T-helper 17 cell (primary cell): ENCODE measurements at places on chromosomes 13 and 19. TPM values are rescaled to one million over a fixed set of nuclear protein-coding genes. Genes with fewer than 3 reads are reported as not detected.

GRCh38 chr13:59111751-59112171 is 1052.0 kb downstream of the DIAPH3 start:
- DNase-seq, result no peak
- H3K36me3 ChIP-seq, result no peaks in the 10 kb centered on the region
- H3K4me1 ChIP-seq, result no peaks in the 10 kb centered on the region
- no peak overlapping the region for H3K27ac ChIP-seq
- no peaks in the 10 kb centered on the region for H3K27me3 ChIP-seq

GRCh38 chr19:53785196-53785889 is 38.8 kb downstream of the NLRP12 start:
- no peak for DNase-seq
- peaks cover 11% of the 10 kb centered on the region for H3K27me3 ChIP-seq
- no peaks in the 10 kb centered on the region for H3K4me1 ChIP-seq
- H3K36me3 ChIP-seq, result no peaks in the 10 kb centered on the region
- no peak overlapping the region for H3K27ac ChIP-seq

- H3K27me3 ChIP-seq, result no peaks in the 10 kb centered on the region
- H3K27ac ChIP-seq, result peak overlapping the region; percentile 99
- peak overlapping the region; percentile 97 for H3K4me3 ChIP-seq
Measured at GRCh38 chr19:511101-511851, 4.0 kb downstream of the TPGS1 start.

Gene SIX5
- 0.42 TPM for total RNA-seq

DNA sequence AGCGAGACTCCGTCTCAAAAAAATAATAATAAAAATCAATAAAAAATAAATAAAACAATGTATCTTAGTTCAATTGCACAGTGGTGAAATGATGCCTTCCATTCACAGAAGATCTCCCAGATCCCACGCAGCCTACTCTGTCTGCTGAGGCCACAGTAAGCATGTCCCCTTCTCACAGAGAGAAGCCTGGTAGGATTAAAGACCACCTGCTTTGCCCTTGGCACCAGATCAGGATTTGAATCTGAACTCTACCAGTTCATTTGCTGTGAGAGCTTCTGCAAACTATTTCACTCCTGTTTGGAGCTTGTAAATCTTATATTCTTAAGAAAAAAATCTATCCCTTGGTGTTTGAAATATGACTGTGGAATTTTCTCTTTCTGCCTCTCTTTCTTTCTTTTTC is 2.2 kb upstream of the SLC7A1 start:
- peaks cover 18% of the 10 kb centered on the region for H3K4me1 ChIP-seq
- no peak overlapping the region for H3K27ac ChIP-seq
- peaks cover 2% of the 10 kb centered on the region for H3K36me3 ChIP-seq
- no peak for DNase-seq
- H3K4me3 ChIP-seq, result no peak overlapping the region
- H3K27me3 ChIP-seq, result peaks cover 24% of the 10 kb centered on the region

DNA sequence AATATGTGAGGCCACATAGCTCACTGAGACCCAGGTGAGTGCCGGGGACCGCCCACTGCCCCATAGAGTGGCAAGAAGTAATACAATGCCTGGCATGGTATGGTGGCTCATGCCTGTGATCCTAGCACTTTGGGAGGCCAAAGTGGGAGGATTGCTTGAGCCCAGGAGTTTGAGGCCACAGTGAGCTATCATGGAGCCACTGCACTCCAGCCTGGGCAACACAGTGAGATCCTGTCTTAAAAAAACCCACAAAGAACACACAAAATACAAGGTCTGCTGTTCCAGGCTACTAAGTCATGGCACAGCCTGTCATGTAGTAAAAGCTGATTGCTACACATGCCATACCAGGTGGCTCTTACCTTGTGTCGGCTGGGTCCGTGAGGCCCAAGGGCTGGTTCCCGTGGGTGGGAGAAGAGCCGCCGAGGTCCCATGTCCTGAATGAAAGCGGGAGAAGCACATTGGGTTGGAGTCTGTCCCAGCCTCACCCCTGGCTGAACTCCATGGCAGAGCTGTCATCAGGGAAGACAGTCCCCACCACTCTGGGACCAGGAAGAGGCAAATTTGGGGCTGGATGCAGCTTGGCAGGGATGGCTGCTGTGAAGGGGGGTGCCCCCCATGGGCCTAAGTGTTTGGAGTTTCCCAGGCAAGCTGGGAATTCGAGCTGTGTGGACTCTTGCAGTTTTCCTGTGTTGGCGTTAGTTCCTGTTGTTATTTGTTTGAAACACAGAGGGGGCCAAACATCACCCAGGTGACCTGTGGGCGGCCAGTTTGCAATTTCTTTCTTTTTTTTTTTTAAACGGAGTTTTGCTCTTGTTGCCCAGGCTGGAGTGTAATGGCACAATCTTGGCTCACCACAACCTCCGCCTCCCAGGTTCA is 3.2 kb upstream of the FDX2 start:
- H3K4me3 ChIP-seq, result no peak overlapping the region
- peaks cover 20% of the 10 kb centered on the region for H3K4me1 ChIP-seq
- no peak overlapping the region for H3K27ac ChIP-seq
- H3K36me3 ChIP-seq, result peaks cover 8% of the 10 kb centered on the region
- no peak for DNase-seq

DNA sequence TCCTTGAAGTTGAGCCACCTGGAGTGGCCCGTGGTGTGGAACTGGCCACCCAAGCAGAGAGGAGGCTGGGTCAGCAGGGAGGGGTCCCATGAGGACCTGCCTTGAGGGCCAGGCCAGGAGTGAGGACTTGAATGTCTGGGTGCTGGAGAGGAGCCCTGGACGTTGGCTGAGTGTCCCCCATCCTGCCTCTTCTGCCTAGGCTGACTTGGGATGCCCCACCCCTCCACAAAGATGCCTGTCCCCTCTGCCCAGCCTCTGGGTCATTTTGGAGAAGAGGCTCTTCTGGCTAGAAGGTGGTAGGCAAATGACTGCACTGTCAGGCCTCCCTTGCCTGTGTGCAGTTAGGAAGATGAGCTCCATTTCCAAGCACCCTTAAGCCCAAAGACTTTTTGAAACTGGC is 1.7 kb downstream of the SSBP4 start:
- no peaks in the 10 kb centered on the region for H3K27me3 ChIP-seq
- H3K27ac ChIP-seq, result peak overlapping the region; percentile 94
- no peaks in the 10 kb centered on the region for H3K36me3 ChIP-seq
- H3K4me1 ChIP-seq, result peaks cover 69% of the 10 kb centered on the region
- H3K4me3 ChIP-seq, result peak overlapping the region; percentile 97

DNA sequence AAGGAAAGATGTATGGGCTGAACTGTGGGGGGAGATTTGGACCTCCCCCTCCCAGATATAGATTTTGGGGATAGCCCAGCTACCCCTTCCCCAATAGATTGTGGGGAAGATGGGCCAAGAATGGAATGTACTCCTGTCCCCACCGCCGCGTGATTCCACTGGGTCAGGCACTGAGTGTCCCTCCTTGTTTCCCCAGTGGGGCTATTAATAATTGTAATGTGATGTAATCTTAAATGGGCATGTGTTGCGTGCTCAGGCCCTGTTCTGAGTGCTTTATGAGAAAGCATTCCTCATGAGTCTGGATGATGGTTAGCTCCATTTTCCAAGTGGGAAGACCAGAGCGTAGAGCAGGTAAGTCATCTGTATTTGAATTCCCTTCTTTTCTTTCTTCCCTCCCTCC is 1.4 kb downstream of the PSMD8 start:
- H3K4me1 ChIP-seq, result peaks cover 21% of the 10 kb centered on the region
- H3K4me3 ChIP-seq, result peak overlapping the region; percentile 98
- peaks cover 12% of the 10 kb centered on the region for H3K36me3 ChIP-seq
- peaks cover under 1% of the 10 kb centered on the region for H3K27me3 ChIP-seq
- no peak for DNase-seq
- peak overlapping the region; percentile 100 for H3K27ac ChIP-seq

- peaks cover 13% of the 10 kb centered on the region for H3K36me3 ChIP-seq
- no peak for DNase-seq
- no peaks in the 10 kb centered on the region for H3K27me3 ChIP-seq
- peaks cover 14% of the 10 kb centered on the region for H3K4me1 ChIP-seq
- H3K27ac ChIP-seq, result peak overlapping the region; percentile 49
- no peak overlapping the region for H3K4me3 ChIP-seq
Measured at GRCh38 chr13:114328034-114328433, 13.7 kb downstream of the CHAMP1 start.

Gene NALCN
- total RNA-seq, result not detected

- H3K4me3 ChIP-seq, result no peak overlapping the region
- no peaks in the 10 kb centered on the region for H3K27me3 ChIP-seq
- DNase-seq, result no peak
- H3K4me1 ChIP-seq, result peaks cover 16% of the 10 kb centered on the region
- no peak overlapping the region for H3K27ac ChIP-seq
Measured at GRCh38 chr19:16649734-16650133, 10.2 kb downstream of the SMIM7 start.

GRCh38 chr13:28485996-28486543 is 8.9 kb downstream of the FLT1 start:
- H3K4me1 ChIP-seq, result no peaks in the 10 kb centered on the region
- no peak overlapping the region for H3K4me3 ChIP-seq
- DNase-seq, result no peak
- no peak overlapping the region for H3K27ac ChIP-seq

GRCh38 chr13:108227651-108228272 is 9.6 kb downstream of the ABHD13 start:
- no peak overlapping the region for H3K4me3 ChIP-seq
- no peaks in the 10 kb centered on the region for H3K27me3 ChIP-seq
- H3K36me3 ChIP-seq, result no peaks in the 10 kb centered on the region
- no peak for DNase-seq
- peaks cover 37% of the 10 kb centered on the region for H3K4me1 ChIP-seq
- H3K27ac ChIP-seq, result no peak overlapping the region

GRCh38 chr13:107690181-107690580 is 525.2 kb downstream of the LIG4 start:
- no peak for DNase-seq
- H3K27ac ChIP-seq, result no peak overlapping the region
- H3K4me1 ChIP-seq, result no peaks in the 10 kb centered on the region
- no peaks in the 10 kb centered on the region for H3K27me3 ChIP-seq

- no peaks in the 10 kb centered on the region for H3K4me1 ChIP-seq
- H3K36me3 ChIP-seq, result no peaks in the 10 kb centered on the region
- no peak for DNase-seq
- H3K4me3 ChIP-seq, result no peak overlapping the region
- H3K27ac ChIP-seq, result no peak overlapping the region
Measured at GRCh38 chr13:54356849-54357248, 1328.2 kb downstream of the OLFM4 start.

Gene NECTIN2
- total RNA-seq, result 5.2 TPM

DNA sequence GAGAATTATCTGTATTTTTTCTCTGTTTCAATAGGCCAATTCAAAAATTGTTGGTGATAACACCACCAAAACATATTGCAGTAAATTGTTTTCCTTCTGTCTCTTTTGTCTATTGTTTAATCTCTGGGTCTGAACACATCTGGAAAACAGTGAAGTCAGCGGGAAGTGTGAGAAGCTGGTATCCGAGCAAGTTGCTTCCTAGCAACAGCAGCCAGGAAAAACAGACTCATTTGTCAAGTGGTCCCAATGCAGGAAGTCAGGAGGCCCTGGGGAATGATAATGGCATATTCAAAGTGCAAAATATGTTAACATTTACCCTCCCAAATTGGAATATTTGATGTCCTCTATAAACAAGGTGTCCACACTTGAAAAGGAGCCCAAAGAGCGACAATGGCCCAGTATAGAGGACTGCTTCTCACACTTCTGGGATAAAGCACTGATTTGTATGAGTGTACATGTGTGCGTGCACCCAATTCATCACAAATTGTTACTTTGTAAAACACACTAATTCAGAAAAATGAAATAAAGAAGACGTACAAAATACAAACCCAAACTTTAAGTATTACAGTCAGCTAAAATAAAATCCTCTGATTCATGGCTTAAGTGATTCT is 515.0 kb downstream of the TBC1D4 start:
- no peak for DNase-seq
- H3K4me3 ChIP-seq, result no peak overlapping the region

Gene NPAS1
- 0.76 TPM for total RNA-seq

GRCh38 chr13:94239135-94239534 is 240.3 kb downstream of the DCT start:
- peaks cover 7% of the 10 kb centered on the region for H3K27me3 ChIP-seq
- H3K4me3 ChIP-seq, result no peak overlapping the region
- no peak for DNase-seq
- peaks cover 18% of the 10 kb centered on the region for H3K4me1 ChIP-seq

Gene ZNF560
- total RNA-seq, result not detected

DNA sequence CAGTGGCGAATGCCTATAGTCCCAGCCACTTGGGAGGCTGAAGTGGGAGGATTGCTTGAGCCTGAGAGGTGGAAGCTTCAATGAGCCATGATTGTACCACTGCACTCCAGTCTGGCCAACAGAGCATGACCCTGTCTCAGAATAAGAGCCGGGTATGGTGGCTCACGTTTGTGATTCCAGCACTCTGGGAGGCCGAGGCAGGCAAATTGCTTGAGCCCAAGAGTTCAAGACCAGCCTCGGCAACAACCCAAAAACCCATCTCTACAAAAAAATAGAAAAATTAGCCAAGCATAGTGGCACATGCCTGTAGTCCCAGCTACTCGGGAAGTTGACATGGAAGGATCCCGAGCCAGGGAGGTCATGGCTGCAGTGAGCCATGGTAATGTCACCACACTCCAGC is 5.3 kb upstream of the NECTIN2 start:
- peaks cover 15% of the 10 kb centered on the region for H3K27me3 ChIP-seq
- H3K36me3 ChIP-seq, result peaks cover 3% of the 10 kb centered on the region
- peaks cover 10% of the 10 kb centered on the region for H3K4me1 ChIP-seq

Gene HSD17B14
- not detected for total RNA-seq

- no peak for DNase-seq
- H3K36me3 ChIP-seq, result no peaks in the 10 kb centered on the region
- H3K27me3 ChIP-seq, result no peaks in the 10 kb centered on the region
- no peak overlapping the region for H3K4me3 ChIP-seq
Measured at GRCh38 chr13:40241125-40241798, 425.2 kb downstream of the FOXO1 start.

Gene PCDH9
- 0.50 TPM for total RNA-seq

Gene RAB11B
- 81.6 TPM for total RNA-seq

Gene SYNE4
- 2.0 TPM for total RNA-seq

DNA sequence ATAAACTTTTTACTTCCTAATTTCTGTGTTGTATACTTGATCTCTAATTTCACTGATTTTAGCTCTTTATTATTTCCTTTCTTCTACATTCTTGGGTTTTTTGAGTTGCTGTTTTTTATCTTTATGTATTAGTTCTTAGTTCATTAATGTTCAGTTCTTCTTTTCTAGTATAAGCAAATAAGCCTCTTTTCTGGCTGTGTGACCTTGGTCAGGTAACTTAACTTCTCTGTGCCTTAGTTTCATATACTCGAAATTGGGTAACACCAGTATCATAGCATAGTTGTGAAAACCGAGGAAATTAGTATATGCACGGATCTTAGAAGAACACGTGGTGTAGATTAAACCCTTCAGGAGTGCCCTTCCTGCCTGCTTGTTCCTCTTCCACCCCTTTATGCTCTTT is 130.2 kb upstream of the C1QTNF9B start:
- H3K4me3 ChIP-seq, result no peak overlapping the region
- no peak overlapping the region for H3K27ac ChIP-seq
- H3K36me3 ChIP-seq, result no peaks in the 10 kb centered on the region
- no peak for DNase-seq

DNA sequence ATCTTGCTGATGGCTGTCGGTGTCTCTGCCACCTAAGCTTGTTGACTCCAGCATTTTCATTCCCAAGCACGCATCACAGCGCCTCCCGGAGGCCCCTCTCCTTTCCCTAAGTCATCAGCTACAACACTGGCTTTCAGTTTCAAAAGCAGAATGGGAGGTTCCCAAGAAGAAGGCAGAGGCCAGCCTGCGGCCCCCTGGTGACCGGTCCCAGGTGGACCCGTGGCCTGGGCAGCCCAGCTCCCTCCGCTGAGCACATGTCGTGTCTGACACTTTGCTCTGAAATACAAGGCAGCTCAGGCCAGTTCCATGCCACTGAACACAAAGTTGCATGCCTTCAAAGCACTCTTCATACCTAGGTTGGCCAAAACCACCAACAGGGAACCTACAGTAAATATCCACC is 8.5 kb downstream of the MLLT1 start:
- no peaks in the 10 kb centered on the region for H3K27me3 ChIP-seq
- peak overlapping the region; percentile 47 for H3K27ac ChIP-seq
- H3K4me3 ChIP-seq, result no peak overlapping the region
- H3K36me3 ChIP-seq, result peaks cover 2% of the 10 kb centered on the region
